Stomach (tissue), 19 donors: ENCODE measurements at places on chromosomes 16 and 17. TPM values are rescaled to one million over a fixed set of nuclear protein-coding genes. Genes with fewer than 3 reads are reported as not detected.

GRCh38 chr17:50601823-50602375 is 32.8 kb upstream of the ABCC3 start:
- no peak for DNase-seq

The SERPINF2 gene
- total RNA-seq: 0.45 TPM

The WNT3 gene
- 0.29 TPM for total RNA-seq

- DNase-seq: no peak
Observed at GRCh38 chr16:17002565-17002964, 468.2 kb downstream of the XYLT1 start.

The SCARF1 gene
- 58.2 TPM for total RNA-seq

The CD300H gene
- not detected for total RNA-seq

The C16orf92 gene
- total RNA-seq: not detected

DNA sequence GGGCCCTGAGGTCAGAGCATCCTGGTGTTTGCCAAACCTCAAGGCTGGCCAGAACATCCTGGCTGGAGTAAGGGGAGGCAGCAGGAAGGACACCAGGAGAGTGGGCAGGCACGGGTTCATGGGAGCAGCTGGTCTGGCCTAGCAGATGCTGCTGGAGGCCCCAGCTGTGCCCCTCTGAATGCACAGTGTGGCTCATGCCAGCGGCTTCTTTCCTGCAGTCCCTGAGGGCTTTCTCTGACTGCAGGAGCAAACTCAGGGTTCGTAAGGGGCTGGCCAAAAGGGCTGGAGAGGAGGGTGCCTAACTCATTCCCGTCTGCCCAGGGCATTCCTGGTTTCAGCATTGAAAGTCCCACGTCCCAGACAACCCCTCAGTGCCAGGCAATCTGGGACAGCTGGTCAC is 78.7 kb downstream of the ZDHHC7 start:
- DNase-seq: no peak

DNA sequence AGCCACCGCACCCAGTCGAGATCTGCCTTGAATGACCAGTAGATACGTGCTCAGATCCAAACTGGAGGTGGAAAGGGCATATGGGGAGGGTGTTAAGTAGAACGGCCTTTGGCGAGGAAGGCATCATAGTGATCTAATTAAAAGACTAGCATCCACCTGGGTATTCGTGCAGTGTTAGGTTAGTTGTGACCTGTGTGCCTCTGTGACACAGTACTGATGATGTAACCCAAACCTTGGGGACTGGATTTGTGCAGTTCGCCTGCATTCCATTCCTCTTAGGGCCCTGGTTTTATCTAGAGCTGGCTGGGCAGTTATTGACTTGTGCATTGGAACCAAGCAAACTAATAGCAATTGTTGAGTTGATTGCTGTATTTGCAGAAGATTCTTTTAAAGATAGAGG is 47.9 kb downstream of the SNX29 start:
- peak; percentile 56 for DNase-seq

The MYH8 gene
- not detected for total RNA-seq

DNA sequence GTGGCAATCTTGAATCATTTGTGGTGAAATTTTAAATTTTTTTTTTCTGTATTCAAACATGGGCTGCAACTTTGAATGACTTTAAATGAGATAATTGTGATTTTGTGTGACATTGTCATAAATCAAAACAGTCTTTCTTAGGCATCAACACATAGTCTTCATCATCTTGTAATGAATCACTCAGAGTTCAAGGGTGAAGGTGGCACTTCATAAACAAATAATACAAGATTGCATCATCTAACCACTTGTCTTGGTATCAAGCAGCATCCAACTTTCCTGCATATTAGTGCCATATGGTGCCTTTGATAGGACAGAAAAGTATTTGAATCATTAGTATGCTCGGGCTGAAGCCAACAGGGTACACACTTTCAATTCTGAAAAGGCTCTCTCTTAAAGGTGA is 392.4 kb upstream of the GOT2 start:
- no peak for DNase-seq

The TRAPPC1 gene
- total RNA-seq: 43.2 TPM

- DNase-seq: peak; percentile 33
Observed at GRCh38 chr17:6487251-6488007, 43.2 kb downstream of the PIMREG start.

- peak; percentile 78 for DNase-seq
Observed at GRCh38 chr17:81481073-81481799, 31.4 kb downstream of the ACTG1 start.

- DNase-seq: peak; percentile 72
Observed at GRCh38 chr17:78528541-78528940, 48.7 kb downstream of the DNAH17 start.

The TOP2A gene
- 17.2 TPM for total RNA-seq

DNA sequence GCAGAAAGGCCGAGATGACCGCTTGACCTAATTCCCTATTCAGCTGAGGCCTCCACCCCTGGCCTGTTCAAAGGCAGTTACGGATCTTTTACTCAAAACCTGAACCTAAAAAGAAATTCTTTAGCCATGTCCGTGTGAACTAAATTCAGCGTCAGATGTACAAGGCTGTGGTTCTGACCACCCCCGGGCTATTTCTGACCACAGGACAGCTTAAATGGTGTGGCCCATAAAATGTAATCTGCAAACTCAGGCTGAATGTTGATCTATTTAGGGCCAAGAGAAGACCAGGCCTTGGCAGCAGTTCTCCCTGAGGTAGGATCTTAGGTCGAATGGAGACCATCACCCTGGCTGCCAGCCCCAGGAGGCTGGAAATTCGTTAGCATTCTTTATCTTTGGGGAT is 485.5 kb downstream of the WWOX start:
- DNase-seq: no peak

GRCh38 chr17:31321966-31322365 is 544 bp upstream of the EVI2A start:
- no peak for DNase-seq

The KRTAP3-2 gene
- not detected for total RNA-seq

- no peak for DNase-seq
Observed at GRCh38 chr16:84683691-84684591, 15.9 kb upstream of the USP10 start.

- no peak for DNase-seq
Observed at GRCh38 chr17:66165537-66166123, 26.3 kb downstream of the CEP112 start.

DNA sequence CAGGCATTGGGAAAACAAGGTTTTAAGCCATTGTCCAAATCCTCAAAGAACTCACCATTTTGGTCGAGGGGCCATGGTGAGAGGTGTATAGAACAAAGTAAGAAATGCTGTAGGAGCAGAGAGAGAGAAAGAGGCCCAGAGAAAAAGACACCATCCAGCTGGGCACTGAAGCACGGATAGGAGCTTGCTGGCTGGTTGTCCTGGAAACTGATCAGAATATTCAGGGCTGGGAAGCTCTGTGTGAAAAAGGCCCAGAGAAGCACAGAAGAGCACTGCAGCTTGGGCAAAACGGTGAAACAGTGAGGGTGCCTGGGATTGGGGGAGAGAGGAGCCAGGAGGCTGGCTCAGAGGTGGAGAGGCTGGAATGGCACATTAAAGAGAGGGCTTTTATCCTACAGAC is 16.5 kb downstream of the HS3ST3B1 start:
- DNase-seq: no peak

GRCh38 chr16:22871861-22872260 is 57.9 kb downstream of the HS3ST2 start:
- DNase-seq: no peak

DNA sequence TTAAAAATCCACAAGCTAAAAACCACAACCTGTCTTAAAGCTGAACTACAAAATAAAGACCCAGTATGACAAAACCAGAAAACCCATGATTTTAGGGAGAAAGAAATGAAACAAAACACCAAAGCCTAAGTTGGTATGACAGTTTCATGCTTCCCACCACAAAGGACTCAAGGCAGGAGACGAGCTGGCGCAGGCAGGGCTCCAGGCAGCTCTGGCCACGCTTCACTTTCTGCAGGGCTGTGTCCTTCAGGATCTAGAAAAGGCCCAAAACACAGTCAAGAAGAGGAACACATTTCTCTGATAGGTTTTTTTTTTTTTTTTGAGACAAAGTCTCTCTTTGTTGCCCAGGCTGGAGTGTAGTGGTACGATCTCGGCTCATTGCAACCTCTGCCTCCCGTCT is 75.3 kb downstream of the WDR59 start:
- no peak for DNase-seq

DNA sequence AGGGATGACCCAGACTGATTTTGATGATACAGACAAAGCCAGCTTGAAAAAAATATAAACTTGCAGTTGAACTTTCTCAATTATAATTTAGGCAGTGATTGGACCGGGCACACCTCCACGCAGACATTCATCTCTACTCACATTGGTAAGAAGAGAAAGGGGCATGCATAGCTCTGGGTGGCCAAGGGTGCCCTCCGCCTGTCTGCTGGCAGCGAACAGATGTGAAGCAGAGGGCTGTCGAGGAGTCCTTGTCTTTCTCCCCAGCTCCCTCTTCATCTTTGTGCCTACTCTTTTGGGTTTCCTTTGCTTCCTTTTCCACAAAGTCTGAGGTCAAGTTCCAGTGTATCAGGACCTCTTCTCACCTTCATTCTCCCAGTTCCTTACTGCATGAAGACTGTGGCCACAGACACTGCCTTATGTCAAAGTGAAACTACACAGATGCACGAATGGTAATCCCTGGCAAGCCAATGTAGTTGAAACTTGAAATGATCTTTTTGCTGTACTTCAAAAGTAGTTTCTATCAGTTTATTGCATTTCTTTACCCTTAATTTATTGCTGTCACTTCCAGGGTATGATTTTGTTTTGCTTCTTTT is 343.7 kb upstream of the SOX9 start:
- no peak for DNase-seq

The NPIPA1 gene
- 76.2 TPM for total RNA-seq

GRCh38 chr17:21200590-21201297 is 13.2 kb downstream of the TMEM11 start:
- no peak for DNase-seq

The ZNF213 gene
- 1.3 TPM for total RNA-seq

GRCh38 chr17:77772461-77772897 is 186.0 kb upstream of the TNRC6C start:
- DNase-seq: peak; percentile 64

GRCh38 chr17:21177401-21177800 is 36.6 kb downstream of the TMEM11 start:
- DNase-seq: peak; percentile 0

The RGS9 gene
- total RNA-seq: 14.3 TPM

DNA sequence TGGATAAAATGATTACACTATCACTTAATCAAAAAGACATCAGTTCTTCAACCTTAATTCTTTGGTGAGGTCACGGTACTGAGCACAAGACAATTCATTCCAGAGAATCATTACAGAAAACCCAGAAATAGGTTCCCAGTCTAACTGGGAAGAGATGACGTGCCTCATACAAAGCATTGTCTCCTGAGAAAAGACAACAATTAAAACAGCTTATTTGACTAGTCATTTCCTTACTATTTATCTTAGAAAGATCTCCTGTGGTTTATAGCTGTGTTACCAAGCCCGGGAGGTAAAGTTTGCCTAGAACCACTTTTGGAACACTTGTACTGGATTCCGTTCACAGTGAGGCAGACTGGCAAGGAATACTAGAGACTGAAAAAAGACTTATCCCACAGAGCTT is 5.1 kb downstream of the PHF12 start:
- DNase-seq: no peak

The ITGAD gene
- not detected for total RNA-seq
